ENCODE measurements at places on chromosomes 2 and 18.

DNA sequence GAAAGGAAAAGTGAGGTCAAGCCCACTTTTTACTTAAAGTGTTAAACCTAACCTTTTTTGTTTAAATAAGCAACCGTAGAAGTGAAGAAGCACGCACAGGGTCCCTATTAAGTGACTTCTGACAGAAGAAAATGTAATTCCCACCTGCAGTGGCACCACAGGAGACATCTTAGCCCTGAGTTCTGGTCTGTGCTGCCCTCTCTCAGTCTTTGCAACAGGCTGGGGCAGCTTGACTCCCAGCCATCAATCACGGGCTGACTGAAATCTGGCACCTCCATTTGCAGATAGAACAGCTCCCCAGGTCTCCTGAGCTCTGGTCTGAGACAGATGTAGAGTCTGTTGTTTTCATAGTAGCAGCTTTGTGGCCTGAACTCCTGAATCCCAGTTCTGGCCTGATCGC, 170.0 kb downstream of the LTBP1 start:
- no peak for DNase-seq

- DNase-seq: peak; percentile 79
Measured at GRCh38 chr2:178450524-178450773, 526 bp downstream of the PRKRA start.

GRCh38 chr2:21646345-21646744, 522.6 kb downstream of the TDRD15 start:
- no peak for DNase-seq

GRCh38 chr2:169362894-169363559, 693 bp upstream of the LRP2 start:
- DNase-seq: peak; percentile 23

DNA sequence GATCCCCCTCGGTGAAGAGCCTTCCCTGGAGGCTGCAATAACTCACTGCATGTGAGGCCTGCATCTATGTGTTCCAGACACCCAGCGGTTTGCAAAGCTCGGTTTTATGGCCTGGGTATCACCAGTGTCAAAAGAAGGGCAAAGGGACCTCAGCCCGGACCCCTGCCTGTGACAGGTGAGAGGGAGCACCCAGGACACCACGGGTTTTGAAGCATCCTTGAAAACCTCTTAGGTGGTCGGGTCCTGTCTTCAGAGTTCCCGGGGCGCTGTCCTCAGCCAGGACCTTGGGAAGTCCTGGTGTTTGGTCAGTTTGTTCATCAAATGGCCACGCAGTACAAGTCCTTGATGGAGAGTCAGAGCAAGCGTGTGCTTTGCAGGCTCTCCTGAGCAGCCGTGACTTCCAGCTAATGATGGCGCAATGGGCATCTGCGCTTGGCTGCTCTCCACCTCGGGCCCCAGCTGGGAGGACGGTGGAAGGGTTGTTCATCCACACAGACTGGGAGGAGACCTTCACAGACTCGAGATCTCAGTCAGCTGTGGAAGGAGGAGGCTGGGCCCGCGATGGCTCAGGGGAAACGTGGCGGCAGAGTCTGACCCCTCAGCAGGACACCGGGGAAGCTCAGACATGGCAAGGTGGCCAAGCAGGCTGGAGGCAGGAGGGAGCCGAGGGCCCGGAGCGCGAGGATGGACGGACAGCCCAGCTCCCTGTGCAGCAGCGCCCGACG, 113.1 kb upstream of the GPC1 start:
- DNase-seq: no peak

Data from GM13977 (cell line).